Fibroblast of the aortic adventitia (primary cell): ENCODE measurements at places on chromosomes 13 and 19. TPM values are rescaled to one million over a fixed set of nuclear protein-coding genes. Genes with fewer than 3 reads are reported as not detected.

DNA sequence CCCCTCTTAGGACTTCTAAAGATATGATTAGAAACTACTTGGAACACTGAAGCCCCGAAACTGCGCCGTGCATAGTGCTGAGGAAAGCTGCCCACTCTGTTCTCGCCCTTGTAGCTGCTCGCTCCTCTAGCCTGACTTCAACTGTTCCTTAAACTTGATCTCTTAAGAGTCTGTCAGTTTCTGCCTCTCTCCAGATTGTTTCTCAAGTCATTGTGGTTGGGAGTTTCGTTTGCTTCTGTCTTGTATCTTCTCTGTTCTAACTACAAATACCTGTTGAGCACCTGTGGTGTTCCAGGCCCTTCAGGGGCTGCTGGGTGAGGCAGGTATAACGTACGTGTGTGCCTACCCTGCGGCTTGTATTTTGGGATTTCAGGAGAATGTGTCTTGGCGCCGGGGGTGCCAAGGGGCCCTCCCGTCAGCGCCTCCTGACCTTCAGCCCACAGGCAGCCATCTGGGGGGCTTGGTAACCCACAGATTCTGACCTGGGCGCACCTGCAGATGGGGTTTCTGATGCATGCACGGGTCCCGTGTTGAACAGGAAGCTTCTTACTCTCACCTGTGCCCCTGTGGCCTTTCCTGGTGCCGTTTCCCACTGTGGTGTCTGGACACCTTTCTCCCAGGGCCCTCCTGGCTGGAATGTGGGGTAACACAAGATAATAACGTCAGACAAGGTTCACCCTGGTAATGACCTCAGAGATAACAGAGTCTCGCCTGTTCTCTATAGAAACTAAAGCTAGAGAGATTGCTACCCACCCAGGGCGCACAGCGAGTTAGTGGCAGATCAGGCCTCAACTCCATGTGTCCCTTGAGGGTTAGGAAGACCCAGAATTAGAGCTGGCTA is 17.2 kb upstream of the DCUN1D2 start:
- no peak for DNase-seq

The CPAMD8 gene
- total RNA-seq: 0.18 and 2.5 TPM in 2 replicates

GRCh38 chr13:96141032-96141431 is 51.1 kb downstream of the HS6ST3 start:
- peak; percentile 63 for DNase-seq

DNA sequence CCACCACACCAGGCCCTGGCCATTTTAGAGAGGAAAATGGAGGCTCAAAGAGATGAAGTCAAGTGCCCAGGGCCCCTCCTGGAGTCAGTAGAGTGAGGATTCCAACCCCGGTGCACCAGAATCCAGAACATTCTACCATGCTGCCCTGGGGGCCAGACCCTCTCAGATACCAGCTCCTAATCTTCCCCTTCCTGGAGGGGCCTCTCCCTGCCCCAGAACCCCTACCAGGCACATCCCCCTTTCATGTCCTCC is 11.1 kb downstream of the CAPN12 start:
- DNase-seq: no peak

- DNase-seq: peak; percentile 54
These were observed 25.4 kb upstream of the ZMYM5 start for GRCh38 chr13:19888799-19889198.

- DNase-seq: no peak
These were observed 2.2 kb downstream of the RPS11 start for GRCh38 chr19:49498475-49498874.

- DNase-seq: no peak
These were observed 146.7 kb downstream of the USP12 start for GRCh38 chr13:27024776-27025492.

The CYSLTR2 gene
- total RNA-seq: not detected in 2 replicates

The KLK5 gene
- 0.99 TPM in 1 of 2 replicates, not detected in the other for total RNA-seq

The PSG6 gene
- total RNA-seq: not detected in 2 replicates
